Fibroblast of lung (primary cell): ENCODE measurements at places on chromosomes 2 and 18. TPM values are rescaled to one million over a fixed set of nuclear protein-coding genes. Genes with fewer than 3 reads are reported as not detected.

TSPYL6 gene
- total RNA-seq, result not detected in 2 replicates

VIT gene
- total RNA-seq, result 0.17 and 0.77 TPM in 2 replicates

RFX8 gene
- 2.6 and 12.4 TPM in 2 replicates for total RNA-seq

EMILIN2 gene
- total RNA-seq, result 11.1 and 18.0 TPM in 2 replicates

FBLN7 gene
- total RNA-seq, result 0.51 and 0.99 TPM in 2 replicates

SERPINB3 gene
- not detected in 2 replicates for total RNA-seq

DNA sequence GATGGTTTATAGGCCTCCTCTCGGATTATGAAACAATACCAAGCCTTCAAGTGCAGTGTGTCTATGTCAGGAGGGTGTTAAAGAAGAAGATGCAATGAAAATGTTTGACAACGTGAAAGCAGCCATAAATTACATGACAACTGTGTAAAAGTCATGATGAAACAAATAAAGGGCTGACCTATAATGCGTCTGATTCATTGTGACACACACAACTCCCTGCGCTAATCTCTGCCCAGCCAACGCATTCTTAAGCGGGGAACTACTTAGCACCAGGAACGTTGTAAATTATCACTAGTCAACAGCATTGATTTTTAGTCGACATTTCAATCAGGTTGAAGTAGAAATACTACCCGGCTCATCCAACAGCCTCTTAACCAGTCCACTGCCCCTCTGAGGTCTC is 26.8 kb downstream of the BCL11A start:
- no peak overlapping the region for H3K27ac ChIP-seq
- H3K4me3 ChIP-seq, result no peak overlapping the region
- no peaks in the 10 kb centered on the region for H3K4me1 ChIP-seq

DNA sequence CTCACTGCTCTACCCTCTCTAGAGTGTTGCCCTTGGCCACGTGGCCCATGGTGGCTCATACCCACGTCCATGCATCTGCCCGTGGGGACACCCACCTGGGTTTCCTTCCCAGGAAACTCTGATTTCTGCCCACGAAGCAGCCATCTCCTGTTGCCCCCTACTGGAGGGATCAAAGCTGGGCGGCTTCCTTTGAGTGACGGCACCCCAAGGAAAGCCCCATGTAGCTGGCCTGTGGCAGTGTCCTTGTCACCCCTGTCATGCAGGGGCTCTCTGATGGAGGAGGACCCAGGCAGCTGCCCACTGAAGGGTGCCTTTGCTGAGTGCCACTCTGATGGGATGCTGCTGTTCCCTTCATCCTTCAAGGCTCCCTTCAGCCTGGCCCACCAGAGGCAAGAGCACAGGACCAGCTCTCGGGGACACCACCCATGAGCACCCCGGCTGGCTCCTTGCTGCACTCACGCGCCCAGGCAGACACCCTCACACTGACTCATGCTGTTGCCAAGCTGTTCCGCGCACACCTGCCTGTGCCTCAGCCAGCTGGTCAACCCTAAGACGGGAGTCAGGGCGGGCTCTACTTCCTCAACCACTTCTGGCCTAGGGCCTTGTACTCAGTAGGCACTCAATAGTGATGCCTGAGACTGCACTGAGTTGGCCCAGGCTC is 101.1 kb downstream of the CTIF start:
- DNase-seq, result no peak
- no peaks in the 10 kb centered on the region for H3K27me3 ChIP-seq
- peak overlapping the region; percentile 30 for H3K27ac ChIP-seq

DNA sequence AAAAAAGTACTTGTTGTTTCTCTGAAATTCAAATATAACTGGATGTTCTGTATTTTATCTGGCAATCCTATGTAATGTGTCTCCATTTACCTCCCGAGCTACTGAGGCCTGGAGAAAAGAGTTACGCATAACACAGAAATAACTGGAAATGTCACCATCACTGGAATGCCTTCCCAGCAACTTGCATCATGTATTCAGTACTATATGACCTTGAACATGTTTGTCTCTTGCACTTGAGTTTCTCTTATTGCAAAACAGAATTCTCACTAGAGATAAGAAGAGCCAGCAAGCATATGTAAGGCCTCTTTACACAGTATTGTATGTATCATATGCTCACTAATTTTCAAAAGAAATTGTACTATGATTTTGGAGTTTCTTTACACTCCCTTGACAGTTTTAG is 99.6 kb upstream of the CTAGE1 start:
- no peak overlapping the region for H3K4me3 ChIP-seq
- H3K36me3 ChIP-seq, result no peaks in the 10 kb centered on the region
- no peaks in the 10 kb centered on the region for H3K27me3 ChIP-seq

DNA sequence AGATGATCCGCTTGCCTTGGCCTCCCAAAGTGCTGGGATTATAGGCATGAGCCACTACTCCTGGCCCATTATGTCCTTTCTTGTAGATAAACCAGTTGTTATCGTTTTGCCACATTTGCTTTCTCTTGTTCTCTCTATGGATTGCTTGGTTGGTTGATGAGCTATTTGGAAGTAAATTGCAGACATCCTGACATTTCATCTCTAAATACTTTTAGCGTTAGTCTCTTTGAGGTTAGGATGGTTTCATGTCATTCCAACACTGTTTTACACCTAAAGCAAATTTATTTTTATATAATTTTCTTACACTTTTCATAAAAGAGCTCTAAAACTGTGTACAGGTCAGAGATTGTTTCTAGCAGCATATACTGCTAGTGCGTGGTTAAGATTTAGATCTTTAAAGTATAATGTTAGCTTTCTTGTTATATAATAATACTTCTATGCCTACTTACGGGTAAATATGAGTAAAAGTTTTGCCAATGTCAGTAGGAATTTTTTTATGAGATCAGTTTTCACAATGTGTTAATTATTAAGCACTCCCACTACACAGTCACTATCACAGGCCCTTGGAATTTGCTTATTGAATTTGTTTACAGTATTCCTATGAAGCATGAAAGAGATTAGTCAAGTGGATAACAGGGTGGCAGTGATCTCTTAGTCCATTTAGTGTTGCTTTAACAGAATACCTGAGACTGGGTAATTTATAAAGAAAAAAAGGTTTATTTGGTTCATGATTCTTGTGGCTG is 10.3 kb downstream of the POLI start:
- DNase-seq, result no peak
- no peak overlapping the region for H3K27ac ChIP-seq
- H3K27me3 ChIP-seq, result no peaks in the 10 kb centered on the region
- no peak overlapping the region for H3K4me3 ChIP-seq
- peaks cover 2% of the 10 kb centered on the region for H3K36me3 ChIP-seq
- no peaks in the 10 kb centered on the region for H3K4me1 ChIP-seq

DNA sequence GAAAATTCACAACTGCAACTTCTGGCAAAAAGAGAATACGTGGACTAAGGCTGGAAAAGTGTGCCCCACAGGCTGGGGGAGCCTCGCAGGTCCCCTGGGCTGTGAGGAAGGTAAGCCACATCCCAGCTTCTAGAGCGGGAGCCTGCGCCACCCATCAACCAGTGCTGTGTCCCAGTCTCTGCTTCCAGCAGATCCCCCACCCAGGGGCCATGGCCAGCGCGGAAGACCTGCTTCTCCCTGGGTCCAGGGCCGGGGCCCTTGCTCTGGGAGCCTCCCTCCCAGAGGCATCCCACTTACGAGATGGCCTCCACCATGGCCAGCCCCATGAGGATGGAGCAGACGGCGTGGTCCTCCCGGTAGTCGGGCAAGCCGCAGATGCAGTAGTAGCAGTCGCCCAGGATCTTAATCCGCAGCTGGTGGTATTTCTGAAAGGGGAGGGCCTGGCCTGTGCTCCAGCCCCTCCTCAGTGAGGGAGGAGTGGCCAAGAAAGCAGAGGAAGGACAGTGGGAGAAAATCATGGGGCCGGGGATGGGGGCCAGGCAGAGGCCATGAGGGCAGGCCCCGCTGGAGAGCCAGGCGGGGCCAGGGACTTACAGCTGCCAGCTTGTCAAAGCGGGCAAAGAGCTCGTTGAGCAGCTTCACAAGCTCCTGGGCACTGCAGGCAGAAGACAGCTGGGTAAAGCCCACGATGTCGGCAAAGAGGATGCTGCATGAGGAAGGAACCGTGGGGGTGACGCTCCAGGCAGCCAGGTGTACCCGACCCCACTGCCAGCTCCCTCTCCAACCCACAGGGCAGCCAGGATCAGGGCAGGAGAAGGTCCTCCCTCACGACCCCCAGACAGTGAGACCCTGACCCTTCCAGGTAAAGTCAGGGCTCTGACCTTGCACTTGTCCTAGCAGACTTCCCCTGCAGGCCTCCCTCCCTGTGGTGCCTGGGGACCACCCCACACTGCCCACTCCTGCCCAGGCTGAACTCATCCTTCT is 48.0 kb downstream of the CENPO start:
- no peak overlapping the region for H3K4me3 ChIP-seq
- no peak overlapping the region for H3K27ac ChIP-seq

GRCh38 chr2:55361465-55362189 is 58.0 kb downstream of the CCDC88A start:
- H3K4me3 ChIP-seq, result no peak overlapping the region
- no peaks in the 10 kb centered on the region for H3K4me1 ChIP-seq
- H3K27me3 ChIP-seq, result no peaks in the 10 kb centered on the region
- no peaks in the 10 kb centered on the region for H3K36me3 ChIP-seq
- DNase-seq, result no peak

- peaks cover 12% of the 10 kb centered on the region for H3K4me1 ChIP-seq
- H3K4me3 ChIP-seq, result no peak overlapping the region
- H3K27me3 ChIP-seq, result no peaks in the 10 kb centered on the region
- H3K36me3 ChIP-seq, result peaks cover 16% of the 10 kb centered on the region
Measured at GRCh38 chr2:160300203-160300602, 100.1 kb upstream of the ITGB6 start.

DNA sequence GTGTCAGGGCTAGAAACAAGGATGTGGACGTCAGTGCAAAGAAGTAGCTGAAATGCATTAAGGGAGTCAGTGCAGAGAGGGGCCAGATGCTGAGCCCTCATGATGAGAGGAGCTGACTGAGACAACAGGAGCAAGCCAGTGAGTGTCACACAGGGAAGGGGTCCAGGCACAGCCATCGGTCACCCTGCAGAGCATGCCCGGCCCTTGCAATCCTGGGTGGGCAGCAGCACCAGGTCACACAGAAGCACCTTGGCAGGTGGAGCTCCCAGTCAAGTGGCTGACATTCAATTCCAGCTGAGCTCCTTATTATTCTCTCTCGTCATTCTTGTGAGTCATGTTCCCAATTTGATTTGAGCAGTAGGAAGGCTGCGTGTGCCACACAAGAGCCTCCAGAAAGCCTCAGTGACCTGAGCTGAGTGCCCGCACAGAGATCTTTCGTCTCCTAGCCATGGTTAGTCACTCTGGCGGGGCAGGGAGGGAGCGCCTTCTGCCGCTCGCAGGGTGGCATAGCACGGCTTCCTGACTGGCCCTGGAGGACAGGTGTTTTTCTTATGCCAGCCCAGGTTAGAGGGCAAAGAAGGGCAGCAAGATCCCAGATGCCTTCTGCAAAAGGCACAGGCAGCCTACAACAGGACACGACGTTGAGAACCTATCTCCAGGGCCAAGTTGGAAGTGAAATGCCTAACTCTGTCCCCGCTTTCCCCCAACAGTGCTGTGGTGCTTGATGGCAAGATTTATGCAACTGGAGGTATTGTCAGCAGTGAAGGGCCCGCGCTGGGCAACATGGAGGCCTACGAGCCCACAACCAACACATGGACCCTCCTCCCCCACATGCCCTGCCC is 220.9 kb downstream of the ATAD2B start:
- H3K36me3 ChIP-seq, result peaks cover 10% of the 10 kb centered on the region
- no peaks in the 10 kb centered on the region for H3K4me1 ChIP-seq
- no peak overlapping the region for H3K4me3 ChIP-seq
- H3K27ac ChIP-seq, result no peak overlapping the region
- no peak for DNase-seq

DNA sequence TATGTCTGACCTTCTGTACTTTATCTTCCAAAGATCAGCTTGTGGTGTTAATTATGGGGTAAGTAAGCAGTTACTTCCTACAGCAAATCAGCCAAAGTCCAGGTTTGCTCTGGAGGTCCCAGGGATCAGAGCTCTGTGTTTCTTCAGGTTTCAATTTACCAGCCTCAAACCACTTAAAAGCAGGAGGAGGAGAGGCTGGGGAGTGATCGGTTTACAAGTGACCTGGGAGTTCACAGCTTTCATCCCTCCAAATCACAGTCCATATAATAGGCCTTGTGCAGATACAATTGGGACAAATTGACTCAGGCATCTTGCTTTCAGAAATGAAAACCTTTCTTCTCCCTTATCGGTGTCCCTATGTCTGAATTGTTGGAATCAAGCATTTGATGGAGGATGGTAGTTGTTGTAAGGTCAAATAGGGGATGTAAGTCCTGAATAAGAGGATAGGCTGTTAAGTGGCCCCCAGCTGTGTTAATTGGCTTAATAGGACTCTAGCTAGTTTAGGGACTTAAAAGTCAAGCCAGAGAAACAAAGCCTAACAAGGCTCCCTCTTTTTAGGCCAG is 188.0 kb upstream of the NT5C1B start:
- H3K4me1 ChIP-seq, result peaks cover 3% of the 10 kb centered on the region
- no peak overlapping the region for H3K4me3 ChIP-seq
- DNase-seq, result no peak

DNA sequence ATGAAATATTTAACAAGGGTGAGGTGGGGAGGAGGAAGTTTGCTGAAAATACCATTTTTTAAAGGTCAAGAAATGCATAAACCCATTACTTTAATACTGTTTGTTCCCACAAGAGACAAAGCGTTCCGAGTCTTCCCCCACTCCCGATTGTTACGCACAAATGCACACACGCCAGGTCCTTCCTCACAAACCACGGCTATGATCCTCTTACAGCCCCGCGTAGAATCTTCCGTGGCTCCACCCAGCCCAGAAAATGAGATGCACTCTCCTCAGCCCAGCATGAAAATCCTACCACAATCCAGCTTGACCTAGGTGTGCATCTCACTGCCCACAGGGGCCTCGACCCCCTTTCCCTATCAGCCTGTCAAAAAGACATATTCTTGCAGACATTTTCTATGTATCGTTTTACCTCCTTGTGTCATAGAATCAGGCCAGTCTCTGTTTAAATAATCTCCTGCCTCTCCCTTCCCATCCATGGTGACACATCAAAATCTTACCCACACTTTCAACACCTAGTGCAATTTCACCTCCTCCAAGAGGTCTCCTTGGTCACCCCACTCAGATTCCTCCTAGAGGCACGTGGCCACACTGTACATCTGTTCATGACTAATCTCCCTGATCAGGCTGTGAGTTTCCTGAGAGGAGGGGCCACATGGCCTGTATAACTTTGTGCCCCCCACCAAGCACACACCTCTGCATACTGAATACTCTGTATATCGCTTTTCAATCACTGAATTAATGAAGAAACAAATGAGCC is 491.0 kb upstream of the KLHL29 start:
- no peak overlapping the region for H3K4me3 ChIP-seq
- DNase-seq, result no peak
- no peak overlapping the region for H3K27ac ChIP-seq
- no peaks in the 10 kb centered on the region for H3K36me3 ChIP-seq

- peaks cover 2% of the 10 kb centered on the region for H3K4me1 ChIP-seq
- H3K4me3 ChIP-seq, result no peak overlapping the region
- no peaks in the 10 kb centered on the region for H3K27me3 ChIP-seq
- no peaks in the 10 kb centered on the region for H3K36me3 ChIP-seq
- no peak overlapping the region for H3K27ac ChIP-seq
Measured at GRCh38 chr2:44200011-44200410, 31.3 kb downstream of the PPM1B start.
